GM12891 (cell line): ENCODE measurements at places on chromosomes 7 and 10.

- DNase-seq, result no peak
Observed at GRCh38 chr10:100710151-100710871, 35.1 kb upstream of the PAX2 start.

DNA sequence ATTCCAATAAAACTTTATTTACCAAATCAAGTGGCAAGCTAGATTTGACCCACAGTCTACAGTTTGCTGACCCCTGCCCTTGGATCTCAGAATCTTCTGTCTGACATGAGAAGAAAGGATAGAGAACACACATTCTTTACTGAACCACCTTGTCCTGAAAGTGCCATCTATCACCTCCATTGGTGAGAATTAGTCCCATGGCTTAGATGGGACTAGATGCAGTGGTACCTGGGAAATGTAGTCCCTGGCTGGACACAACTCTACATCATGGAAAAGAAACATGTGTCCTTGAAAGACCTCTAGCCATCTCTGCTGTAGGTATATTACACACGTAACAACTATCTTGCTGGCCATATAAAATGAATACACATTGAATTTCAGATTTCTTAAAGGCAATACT lies 336.2 kb downstream of the LHFPL3 start:
- no peak for DNase-seq

GRCh38 chr7:134186801-134187200 lies 59.7 kb downstream of the LRGUK start:
- no peak for DNase-seq

GRCh38 chr10:119517235-119518141 lies 25.0 kb downstream of the RGS10 start:
- DNase-seq, result peak; percentile 54

DNA sequence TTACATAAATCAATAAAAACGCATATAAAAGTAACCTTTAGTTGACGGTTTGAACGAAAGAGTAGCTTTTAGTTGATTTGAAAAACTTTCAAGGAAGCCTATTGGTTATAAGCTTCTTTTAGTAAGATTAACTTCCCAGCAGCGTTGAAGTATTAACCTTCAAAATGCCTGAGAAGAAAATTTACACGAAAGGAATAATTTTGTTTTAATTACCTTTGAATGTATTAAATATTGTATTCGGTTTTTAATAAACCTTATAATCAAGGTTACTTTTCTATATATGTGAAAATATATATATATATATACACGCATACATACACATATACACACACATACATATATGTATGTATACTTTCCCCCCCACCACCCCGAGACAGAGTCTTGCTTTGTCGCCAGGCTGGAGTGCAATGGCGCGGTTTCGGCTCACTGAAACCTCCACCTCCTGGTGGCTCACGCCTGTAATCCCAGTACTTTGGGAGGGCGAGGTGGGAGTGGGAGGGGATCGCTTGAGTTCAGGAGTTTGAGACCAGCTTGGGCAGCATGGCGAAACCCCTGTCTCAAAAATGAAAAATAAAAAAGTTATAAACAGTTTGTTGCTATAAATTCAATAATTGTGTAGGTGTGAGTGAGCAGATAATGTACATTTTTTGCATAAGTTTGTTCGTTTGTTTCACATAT lies 57.6 kb upstream of the EZH2 start:
- no peak for DNase-seq

DNA sequence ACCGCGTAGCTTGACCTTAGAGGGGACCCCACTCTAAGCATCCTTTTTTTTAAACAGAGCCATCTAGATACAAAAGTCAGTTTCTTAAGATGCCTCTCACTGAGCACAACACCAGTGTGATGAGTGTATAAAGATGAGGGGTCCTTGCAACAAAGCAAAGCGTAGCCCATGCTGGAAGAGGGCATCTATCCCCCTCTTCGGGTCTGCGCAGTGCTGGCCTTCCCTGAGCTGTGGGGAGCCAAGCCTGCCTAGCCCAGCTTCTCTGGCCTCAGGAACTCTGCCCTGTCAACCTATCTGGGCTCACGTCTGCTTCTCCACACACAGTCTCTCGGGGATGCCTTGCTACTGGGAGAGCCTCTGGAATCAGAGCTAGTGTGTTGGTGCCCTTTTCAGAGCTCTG lies 114.0 kb downstream of the NT5C2 start:
- DNase-seq, result no peak

- no peak for DNase-seq
Observed at GRCh38 chr10:110680273-110681020, 36.3 kb downstream of the RBM20 start.

DNA sequence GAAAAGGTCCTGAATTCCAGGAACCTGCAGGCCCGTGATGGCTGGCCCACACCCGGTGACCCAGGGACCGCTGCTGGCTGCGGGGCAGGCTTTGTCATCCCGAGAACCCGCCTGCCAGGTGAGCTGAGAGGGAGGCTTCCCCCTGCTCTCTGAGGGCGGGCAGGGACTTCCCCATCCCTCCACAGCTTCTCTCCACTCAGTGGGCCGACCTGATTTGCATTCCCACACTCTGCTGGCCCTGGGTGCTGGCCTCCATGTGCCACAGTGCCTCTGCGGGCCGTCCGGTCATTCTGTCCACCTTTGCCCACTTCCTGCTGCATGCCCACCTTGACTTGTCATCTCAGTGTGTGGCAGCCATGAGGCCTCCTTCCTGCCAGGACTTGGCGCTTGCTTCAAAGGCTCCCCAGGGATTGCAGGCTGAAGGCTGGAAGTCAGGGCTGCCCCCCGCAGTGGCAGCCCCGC lies 35.3 kb downstream of the PALD1 start:
- DNase-seq, result peak; percentile 84

GRCh38 chr7:144987686-144988085 lies 151.8 kb upstream of the TPK1 start:
- DNase-seq, result no peak
